ENCODE measurements at places on chromosomes 3 and 15.
A peak's percentile ranks its signal among the peaks of the same experiment; 100 is the strongest.

GRCh38 chr15:79265167-79265566, 17.4 kb upstream of the ANKRD34C start:
- H3K36me3 ChIP-seq, result no peaks in the 10 kb centered on the region
- no peak for DNase-seq
- no peaks in the 10 kb centered on the region for H3K4me1 ChIP-seq
- H3K27me3 ChIP-seq, result peaks cover 18% of the 10 kb centered on the region
- no peak overlapping the region for H3K4me3 ChIP-seq

DNA sequence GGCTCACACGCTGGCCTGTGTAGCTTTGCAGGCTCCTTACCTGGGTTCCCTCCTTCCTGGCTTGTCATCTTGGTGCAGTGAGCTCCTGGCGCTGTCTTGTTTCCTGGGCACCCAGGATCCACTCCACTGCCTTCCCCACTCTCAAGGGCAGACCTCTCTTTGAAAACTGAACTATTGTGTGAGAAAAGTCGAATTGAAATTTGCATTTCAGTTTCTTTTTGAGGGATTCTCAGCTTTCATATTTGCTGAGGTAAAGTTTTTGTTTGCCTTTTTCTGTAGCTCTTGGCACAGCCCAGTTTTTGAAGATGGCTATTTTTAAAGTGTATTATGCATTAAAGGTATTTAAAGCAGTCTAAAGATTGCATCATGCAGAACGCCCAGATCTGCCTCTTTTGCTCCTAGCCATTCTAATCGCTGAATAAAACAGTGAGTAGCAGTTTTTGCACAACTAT, 70.1 kb downstream of the CCK start:
- H3K4me1 ChIP-seq, result peaks cover 30% of the 10 kb centered on the region
- peaks cover 15% of the 10 kb centered on the region for H3K36me3 ChIP-seq
- no peak overlapping the region for H3K4me3 ChIP-seq
- H3K27ac ChIP-seq, result no peak overlapping the region

GRCh38 chr3:194876403-194877095, 190.9 kb downstream of the FAM43A start:
- H3K27ac ChIP-seq, result no peak overlapping the region
- peaks cover 16% of the 10 kb centered on the region for H3K27me3 ChIP-seq
- peaks cover 20% of the 10 kb centered on the region for H3K4me1 ChIP-seq
- no peaks in the 10 kb centered on the region for H3K36me3 ChIP-seq

GRCh38 chr15:68666812-68667450, 88.1 kb downstream of the CORO2B start:
- no peak overlapping the region for H3K27ac ChIP-seq
- no peak overlapping the region for H3K4me3 ChIP-seq
- H3K27me3 ChIP-seq, result peaks cover 46% of the 10 kb centered on the region
- H3K4me1 ChIP-seq, result no peaks in the 10 kb centered on the region

DNA sequence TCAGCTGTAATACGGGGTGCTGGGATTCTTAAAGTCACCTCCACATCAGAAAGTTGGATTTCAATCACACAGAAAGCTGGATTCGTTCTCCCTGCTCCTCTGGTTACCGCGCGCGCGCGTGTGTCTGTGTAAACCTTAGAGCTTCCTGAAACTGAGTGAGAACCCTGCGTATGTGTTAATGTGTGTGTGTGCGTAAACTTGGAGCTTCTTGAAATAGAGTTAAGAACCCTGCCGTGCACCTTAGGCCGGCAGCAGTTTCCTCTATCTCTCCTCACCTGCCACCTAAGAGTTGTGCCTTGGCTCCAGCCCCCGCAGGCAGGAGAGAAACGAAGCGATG, 531 bp downstream of the LZTFL1 start:
- no peak for DNase-seq
- peak overlapping the region; percentile 95 for H3K4me3 ChIP-seq
- H3K4me1 ChIP-seq, result peaks cover 36% of the 10 kb centered on the region
- H3K27me3 ChIP-seq, result no peaks in the 10 kb centered on the region

DNA sequence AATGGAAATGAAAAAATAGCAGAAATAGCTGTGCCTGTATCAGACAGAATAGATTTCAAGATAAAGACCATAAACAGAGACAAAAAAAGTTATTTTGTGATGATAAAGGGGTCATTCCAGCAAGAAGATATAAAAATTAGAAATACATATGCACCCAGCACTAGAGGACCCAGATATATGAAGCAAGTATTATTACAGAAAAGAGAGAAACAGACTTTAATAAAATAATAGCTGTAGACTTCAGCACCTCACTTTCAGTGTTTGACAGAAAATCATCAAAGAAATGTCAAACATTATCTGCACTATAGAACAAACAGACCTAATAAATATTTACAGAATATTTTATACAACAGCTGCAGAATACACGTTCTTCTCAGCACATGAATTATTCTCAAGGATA, 783.7 kb downstream of the PLOD2 start:
- no peak for DNase-seq
- H3K36me3 ChIP-seq, result no peaks in the 10 kb centered on the region
- no peaks in the 10 kb centered on the region for H3K27me3 ChIP-seq
- H3K4me1 ChIP-seq, result no peaks in the 10 kb centered on the region
- no peak overlapping the region for H3K27ac ChIP-seq
- no peak overlapping the region for H3K4me3 ChIP-seq

GRCh38 chr15:100264994-100265640, 76.7 kb downstream of the ADAMTS17 start:
- H3K4me3 ChIP-seq, result no peak overlapping the region
- H3K27me3 ChIP-seq, result peaks cover 18% of the 10 kb centered on the region
- no peaks in the 10 kb centered on the region for H3K4me1 ChIP-seq
